NCI-H2171 treated with DMSO at 0.1 percent for 48 hours (cell line): ENCODE measurements at places on chromosomes 5 and 9.

DNA sequence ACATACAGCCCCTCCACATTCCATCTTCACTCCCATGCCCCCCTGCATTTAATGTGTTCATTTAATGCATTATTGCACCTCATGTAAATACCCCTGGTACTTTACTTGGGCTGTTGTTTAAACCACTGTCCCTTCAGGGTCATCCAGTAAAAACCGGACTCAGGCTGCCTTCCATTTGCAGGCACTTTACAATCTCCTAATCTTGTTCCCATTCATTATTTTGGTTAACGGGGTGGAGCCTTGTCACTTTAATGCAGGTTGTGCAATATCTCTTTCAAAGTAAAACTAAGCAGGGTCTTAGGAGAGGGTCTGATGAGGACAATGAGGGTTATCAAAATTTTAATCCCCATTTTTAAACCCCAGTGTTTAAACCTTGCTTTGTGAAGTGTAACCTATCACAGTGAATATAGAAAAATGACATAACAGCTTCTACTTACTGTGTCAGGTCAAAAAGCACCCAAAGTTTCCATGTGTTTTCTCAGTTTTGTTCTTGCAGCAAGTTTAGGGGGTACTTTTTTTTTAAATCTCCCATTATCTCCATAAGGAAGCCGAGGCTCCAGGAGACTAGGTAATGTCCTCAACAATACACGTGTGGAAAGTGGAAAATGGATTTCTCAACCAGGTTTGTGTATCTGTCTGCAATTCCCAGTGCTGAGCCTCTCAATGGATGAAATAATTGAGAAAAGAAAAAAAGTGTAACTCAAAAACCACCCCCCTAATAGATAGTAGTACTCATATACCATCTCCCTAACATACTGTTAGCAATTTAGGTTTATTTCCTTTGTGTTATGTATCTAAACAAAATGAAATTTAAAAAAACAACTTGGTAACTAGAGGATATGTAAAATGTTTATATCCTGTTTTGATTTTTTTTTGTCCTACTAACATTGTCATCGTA is 54.2 kb upstream of the SPRY4 start:
- no peak for DNase-seq

- DNase-seq = no peak
Observed at GRCh38 chr5:33235304-33235703, 205.5 kb upstream of the TARS1 start.

DNA sequence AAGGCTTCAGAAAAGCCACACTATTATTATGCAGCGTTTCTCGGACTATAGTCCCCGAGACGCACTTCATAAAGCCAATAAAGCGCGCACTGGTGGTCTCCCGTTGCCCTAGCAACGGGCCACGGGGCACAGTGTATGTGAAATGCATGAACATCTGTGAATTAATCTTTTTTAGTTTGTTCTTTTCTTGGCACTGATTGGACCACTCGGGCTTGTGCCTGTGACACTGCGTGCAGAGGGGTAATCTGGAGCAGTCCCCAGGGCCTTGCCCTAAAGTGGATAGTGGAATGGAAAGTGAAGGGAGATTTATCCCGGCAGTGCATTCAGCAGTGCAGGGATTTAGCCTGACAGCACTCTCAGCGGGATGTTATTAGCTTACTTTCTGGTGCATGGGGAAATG is 92.1 kb downstream of the TLE4 start:
- peak; percentile 87 for DNase-seq

DNA sequence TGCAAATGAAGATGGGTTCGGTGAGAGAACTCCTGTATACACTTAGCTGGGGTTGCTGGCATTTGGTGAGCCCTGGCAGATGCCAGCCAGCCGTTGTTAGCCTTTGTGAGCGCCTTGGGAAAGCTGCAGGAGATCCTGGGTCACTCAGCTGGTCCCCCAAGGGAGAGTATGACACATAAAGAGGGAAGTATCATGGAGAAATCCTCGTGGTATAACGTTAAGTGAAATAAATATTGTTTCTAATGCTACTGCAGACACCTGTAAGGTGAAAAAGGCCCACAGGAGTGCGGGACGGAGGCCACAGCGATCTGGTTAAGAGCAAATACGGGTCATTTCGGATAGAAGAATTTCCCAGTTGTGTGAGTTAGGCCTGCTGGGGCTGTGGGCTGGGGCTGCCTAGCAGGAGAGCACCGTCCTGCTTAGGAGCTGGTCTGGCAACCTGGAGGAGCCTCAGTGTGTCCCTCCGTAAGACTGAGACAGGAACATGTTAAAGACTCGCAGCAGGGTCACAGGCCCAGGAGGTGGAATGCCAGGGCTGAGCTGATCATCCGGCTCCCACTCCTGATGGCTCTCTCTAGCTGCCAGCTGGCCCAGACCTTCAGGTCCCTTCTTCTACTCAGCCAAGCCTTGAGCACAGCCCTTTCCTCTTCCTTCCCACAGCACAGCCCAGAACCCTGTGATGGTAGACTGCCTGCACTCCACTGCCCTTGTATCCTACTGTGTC is 4.9 kb downstream of the NKX2-5 start:
- DNase-seq = no peak

- DNase-seq = no peak
Observed at GRCh38 chr9:87799503-87799902, 73.6 kb downstream of the CTSL start.

GRCh38 chr5:73694089-73694488 is 68.1 kb downstream of the ARHGEF28 start:
- no peak for DNase-seq
